ENCODE measurements at places on chromosomes 7 and 10. TPM values are rescaled to one million over a fixed set of nuclear protein-coding genes. Genes with fewer than 3 reads are reported as not detected.

The PSD gene
- total RNA-seq = 122 TPM

The OR6V1 gene
- total RNA-seq = not detected

The PIP gene
- total RNA-seq = not detected

The KEL gene
- total RNA-seq = 0.83 TPM

The HOXA5 gene
- 7.8 TPM for total RNA-seq

The CUZD1 gene
- 0.45 TPM for total RNA-seq

The PPP1R3C gene
- total RNA-seq = 94.4 TPM

The UTF1 gene
- total RNA-seq = not detected

The HECW1 gene
- total RNA-seq = 0.42 TPM

The FGFR2 gene
- 58.6 TPM for total RNA-seq

The LEP gene
- not detected for total RNA-seq

Data from esophagus muscularis mucosa (tissue), 4 donors.